ENCODE measurements at places on chromosomes 7 and 10. TPM values are rescaled to one million over a fixed set of nuclear protein-coding genes. Genes with fewer than 3 reads are reported as not detected.

GRCh38 chr7:139614886-139615285 is 91.4 kb downstream of the CLEC2L start:
- DNase-seq: no peak

GRCh38 chr7:67608806-67609205 is 612.2 kb downstream of the TYW1 start:
- DNase-seq: no peak

PLXDC2 gene
- 5.0 TPM for total RNA-seq

ELFN1 gene
- 17.5 TPM for total RNA-seq

GRCh38 chr7:47796347-47796746 is 151.9 kb downstream of the PKD1L1 start:
- DNase-seq: no peak

GRCh38 chr10:27770181-27770580 is 24.6 kb upstream of the MKX start:
- DNase-seq: no peak

HOXA2 gene
- total RNA-seq: 0.15 TPM

DNA sequence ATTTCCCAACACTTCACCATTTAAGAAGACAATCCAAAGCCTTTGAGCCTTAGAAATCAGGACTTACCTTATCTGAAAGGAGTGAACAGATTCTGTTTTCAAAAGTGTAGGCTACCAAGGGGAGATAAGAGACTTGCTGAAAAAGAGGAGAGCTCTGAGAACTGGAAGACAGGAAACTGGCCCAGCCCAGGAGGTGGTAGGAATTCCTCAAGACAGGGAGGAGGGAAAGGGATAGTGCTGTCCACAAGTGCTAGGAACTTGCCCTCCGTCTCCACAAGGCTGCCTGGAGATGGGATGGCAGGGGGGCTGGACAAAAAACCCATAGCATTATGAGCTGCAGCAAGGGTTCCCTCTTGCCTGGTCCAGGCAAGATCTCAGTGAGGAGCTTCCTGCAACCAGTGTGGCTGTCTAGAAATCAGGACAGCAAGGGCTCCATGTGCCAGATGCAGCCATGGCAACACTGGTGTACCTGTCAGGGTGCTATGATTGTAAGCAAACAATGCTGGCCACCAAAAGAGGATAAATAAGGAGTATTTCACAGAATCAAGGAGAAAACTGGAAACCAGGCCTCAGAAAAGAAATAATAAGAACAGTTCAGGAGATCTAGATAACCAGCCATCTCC is 22.7 kb upstream of the FRMD4A start:
- no peak for DNase-seq

DNA sequence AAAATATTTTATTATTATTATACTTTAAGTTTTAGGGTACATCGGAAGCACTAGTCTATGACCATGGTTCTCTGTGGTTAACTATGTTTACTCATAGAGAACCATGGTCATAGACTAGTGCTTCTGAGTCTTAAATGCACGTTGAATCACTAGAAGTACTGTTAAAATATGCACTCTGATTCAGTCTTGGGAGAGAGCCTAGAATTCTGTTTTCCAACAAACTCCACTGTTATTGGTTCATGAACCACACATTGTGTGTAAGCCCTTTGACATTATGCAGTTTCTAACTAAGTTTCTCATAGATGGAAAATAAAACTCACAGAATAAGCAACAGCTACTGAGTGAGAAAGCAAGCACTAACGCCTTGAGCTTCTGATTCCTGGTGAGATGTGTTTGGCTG is 1120.6 kb downstream of the SORCS1 start:
- no peak for DNase-seq

DNA sequence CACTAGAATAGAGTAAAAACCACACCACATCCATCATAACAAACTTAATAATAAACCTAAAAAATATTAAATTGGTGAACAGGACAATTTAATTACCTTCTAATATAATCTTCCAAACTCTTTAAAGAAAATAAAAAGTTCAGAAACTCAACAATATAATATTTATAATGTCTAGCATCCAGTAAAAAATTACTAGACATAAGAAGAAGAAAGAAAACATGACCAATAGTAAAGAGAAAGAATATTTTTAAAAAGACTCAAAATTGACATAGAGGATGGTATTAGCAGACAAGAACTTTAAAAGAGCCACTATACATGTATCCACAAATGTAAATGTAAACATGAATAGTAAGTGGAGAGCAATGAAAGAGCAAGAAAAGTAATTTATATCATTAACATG is 388.4 kb downstream of the TFEC start:
- no peak for DNase-seq

DNA sequence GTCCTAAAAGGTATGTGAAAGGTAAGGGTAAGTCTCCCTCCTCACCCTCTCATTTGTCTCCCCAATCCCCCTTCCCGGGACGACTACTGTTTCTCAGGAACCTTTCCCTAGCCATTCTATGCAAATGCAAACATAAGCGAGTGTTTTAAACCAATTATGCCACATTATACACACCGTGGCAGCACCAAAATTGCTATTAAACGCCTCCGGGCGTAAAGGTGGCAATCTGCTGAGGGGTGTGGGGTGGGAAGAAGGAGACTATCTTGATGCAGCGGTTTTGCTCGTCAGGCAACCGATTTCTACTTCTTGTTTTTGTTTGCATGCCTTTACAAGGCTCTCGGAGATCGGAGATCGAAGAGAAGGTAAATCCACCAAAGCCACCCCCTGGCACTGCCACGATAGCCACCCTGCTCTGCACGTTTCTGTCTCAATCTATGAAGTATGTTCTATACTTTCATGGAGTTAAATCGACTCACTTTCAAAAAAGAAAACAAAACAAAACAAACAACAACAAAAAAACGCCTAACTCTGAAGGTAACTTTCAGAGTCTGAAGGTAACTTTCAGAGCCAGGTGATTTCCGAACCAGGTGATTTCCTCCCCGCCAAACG is 46.0 kb upstream of the CDK1 start:
- no peak for DNase-seq

CUZD1 gene
- total RNA-seq: 1.6 TPM

- DNase-seq: no peak
These were observed 51.6 kb downstream of the SMKR1 start for GRCh38 chr7:129553899-129554461.

GRCh38 chr10:116772909-116773705 is 30.7 kb upstream of the HSPA12A start:
- DNase-seq: no peak

DGKI gene
- 0.35 TPM for total RNA-seq

GRCh38 chr10:132706701-132707100 is 79.2 kb downstream of the NKX6-2 start:
- no peak for DNase-seq

UBE2H gene
- 33.8 TPM for total RNA-seq

ALDH18A1 gene
- total RNA-seq: 38.7 TPM

TUBAL3 gene
- total RNA-seq: not detected

DNA sequence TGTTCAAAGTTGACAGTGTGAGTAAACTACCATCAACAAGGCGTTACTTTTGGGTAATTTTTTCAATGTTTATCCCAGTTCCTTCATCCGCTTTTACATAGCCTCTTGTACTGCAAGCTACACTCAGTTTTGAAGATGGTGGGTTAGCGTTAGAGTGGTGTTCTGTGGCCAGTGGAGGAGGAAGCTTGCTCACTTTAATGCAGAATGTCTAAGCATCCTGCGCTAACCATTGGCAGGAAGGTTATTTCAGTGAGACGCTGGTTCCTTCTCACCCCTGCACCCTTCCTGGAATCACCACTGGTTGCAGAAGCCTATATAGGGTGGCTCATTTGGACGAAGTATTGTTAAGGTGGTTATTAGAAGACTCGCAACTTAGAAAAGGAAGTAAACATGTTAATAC is 159.1 kb downstream of the CELF2 start:
- DNase-seq: no peak

IRF5 gene
- total RNA-seq: 5.0 TPM

DNA sequence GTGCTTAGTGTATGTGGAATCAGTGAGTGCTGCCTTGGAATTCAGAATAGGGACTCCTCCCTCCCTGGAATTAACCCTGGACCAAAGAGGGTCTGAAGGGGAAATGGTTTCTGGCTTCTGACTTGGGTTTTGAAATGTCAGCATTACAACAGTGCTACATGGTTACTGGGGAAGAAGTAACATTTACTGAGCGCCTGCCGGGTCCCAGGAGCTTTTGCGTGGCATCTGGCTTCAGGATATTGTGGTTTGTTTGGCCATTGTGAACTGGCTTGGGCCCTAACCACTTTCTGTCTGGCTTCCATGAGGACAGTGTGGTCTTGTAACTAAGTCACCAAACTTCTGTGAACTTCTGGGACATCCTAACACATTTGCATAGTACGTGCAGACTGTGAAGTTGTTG is 21.3 kb downstream of the TSPAN15 start:
- DNase-seq: no peak

GRCh38 chr7:98249106-98249505 is 2.9 kb downstream of the TECPR1 start:
- DNase-seq: no peak

DNA sequence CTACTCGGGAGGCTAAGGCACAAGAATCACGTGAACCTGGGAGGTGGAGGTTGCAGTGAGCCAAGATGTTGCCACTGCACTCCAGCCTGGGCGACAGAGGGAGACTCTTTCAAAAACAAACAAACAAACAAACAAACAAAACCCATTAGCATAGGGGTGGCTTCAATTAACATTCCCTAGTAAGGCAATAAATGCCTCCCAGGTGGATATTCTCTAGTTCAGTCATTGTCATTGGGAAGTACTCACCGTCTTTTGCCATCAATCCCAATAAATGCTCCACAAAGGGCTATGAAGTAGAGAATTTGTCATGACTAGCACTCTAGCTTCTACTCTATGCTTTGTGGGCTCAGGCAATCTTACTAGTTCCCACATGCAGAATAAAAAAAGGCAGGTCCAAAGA is 11.7 kb upstream of the TMEM254 start:
- no peak for DNase-seq

SKIDA1 gene
- total RNA-seq: 3.4 TPM

DNA sequence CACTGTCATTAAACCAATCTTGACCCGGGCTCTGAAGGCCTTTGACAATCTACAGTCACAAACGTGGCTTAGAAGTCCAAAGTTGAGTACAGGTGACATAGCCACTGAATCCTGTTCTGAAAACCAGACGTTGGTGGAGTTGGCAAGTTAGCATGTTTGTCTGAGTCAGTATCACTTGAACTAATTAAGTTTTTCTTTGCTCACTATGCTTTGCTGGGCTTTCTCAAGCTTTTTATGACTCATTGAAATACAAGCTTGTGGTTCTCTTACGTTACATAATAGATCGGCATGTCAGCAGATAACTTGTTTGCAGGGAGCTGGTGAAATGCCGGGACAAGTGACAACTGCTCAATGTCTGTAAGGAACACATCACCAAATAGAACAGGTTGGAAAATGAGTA is 53.8 kb downstream of the ARL5B start:
- no peak for DNase-seq

GRCh38 chr7:47681249-47681810 is 99.4 kb upstream of the TNS3 start:
- DNase-seq: no peak

TPST1 gene
- total RNA-seq: 14.5 TPM

NUTM2E gene
- 0.08 TPM for total RNA-seq

TCF7L2 gene
- total RNA-seq: 18.7 TPM

ABHD11 gene
- total RNA-seq: 6.9 TPM

ANKRD30A gene
- total RNA-seq: not detected

DNA sequence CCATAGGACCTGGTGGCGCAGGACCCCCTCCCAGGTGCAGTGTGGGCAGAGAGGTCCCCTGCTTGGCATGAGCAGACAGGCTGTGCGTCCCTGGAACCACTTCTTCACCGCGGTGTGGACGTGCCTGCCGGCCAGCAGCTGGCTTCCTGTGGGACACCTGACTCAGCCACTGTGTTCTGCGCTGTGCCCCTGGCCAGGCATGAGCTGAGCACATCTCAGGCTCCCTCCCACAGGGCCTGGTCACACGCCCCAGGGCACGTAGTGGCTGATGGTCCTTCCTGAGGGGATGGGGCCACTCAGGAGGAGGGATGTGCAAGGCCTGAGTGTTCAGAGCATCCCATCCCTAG is 3.5 kb upstream of the DEPP1 start:
- DNase-seq: no peak

CDK14 gene
- 21.6 TPM for total RNA-seq

PDZD7 gene
- total RNA-seq: 0.13 TPM

DNA sequence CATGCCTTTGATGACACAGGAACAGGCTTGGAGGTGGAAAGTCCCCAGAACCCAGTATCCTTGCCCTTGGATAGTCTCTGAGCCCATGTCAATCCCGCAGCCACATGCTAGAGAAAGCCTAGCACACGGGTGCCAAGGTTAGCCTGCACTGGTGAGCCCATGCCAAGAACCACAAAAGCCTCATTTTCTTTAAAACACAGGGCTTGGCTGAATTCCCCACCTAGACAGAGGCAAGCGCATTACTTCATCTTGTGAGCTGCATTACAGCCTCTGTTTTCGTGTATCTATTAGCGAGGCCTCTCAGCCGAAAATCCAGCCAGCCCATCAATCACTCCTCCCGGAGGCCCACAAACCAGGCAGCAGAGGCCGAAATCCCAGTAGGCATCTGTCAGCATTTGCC is 314.9 kb upstream of the AUTS2 start:
- DNase-seq: no peak

RPS24 gene
- total RNA-seq: 398 TPM

GSTK1 gene
- total RNA-seq: 261 TPM

- DNase-seq: no peak
These were observed 14.4 kb downstream of the COL28A1 start for GRCh38 chr7:7521259-7521658.

MMD2 gene
- total RNA-seq: not detected

STOX1 gene
- total RNA-seq: 0.60 TPM

DNA sequence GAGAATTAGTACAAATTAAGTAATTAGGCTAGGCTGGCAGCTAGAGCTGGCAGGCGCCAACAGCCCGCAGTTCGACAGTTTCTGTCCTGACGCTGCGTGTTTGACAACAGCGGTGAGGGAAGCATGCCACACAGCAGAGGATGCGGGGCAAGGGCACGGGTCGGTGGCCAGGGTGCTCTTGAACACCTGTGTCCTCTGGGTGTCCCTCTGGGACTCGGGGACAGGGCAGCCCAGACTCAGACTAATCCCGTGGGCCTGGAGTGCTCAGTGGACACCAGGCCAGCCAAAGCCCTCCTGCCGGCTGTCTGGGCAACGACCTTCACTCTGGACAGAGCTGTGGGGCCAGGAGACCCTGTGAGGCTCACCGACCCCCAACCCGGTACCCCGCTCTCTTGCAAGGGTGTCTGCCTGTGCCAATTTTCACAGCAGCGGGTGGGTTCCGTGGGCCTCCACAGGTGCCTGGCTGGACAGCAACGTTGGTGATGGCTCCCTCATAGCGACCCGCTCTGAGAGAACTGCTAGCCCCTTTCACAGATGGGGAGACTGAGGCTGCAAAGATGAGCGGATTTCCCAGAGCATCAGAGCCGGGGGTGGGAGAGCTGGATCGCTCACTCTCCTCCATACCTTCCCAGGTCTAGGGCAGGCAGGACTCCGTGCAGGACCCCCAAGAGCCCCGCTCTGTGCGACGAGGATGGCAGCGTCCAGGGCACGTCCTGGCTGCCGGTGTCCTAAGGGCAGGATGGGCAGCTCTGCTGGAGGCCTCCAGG is 48.5 kb downstream of the FOXL3 start:
- no peak for DNase-seq

- DNase-seq: no peak
These were observed 66.3 kb upstream of the KLF6 start for GRCh38 chr10:3850999-3851937.

- DNase-seq: no peak
These were observed 42.0 kb downstream of the ZNF467 start for GRCh38 chr7:149731207-149731955.

- no peak for DNase-seq
These were observed 34.6 kb downstream of the MPLKIP start for GRCh38 chr7:40099837-40100236.

GRCh38 chr10:108982159-108982558 is 941.2 kb downstream of the XPNPEP1 start:
- DNase-seq: no peak

- DNase-seq: peak; percentile 37
These were observed 207.8 kb downstream of the DIP2C start for GRCh38 chr10:481628-482027.
